GM12864 (cell line): ENCODE measurements at places on chromosomes 16 and 17.

- DNase-seq, result no peak
Measured at GRCh38 chr17:21474815-21475214, 98.7 kb downstream of the KCNJ12 start.

- DNase-seq, result no peak
Measured at GRCh38 chr16:70793851-70794502, 7.0 kb downstream of the VAC14 start.

DNA sequence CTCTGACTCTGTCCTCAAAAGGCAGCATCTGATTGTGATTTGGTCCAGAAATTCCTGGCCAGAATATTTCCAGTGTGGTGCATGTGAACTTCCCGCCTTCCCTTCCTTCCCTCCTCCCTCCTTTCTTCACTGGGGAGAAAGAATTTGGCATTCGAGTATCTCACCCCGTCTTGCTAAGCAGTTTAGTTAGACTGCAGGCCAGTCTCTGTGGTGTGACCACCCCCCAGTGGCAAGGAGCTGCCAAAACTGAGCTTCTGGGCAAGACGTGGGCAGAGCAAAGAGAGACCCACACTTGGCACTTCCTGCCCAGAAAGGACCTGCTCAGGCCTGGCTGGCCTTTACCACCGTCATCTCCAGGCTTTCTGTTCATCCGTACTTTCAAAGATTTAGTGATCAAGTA is 36.4 kb downstream of the SNX20 start:
- DNase-seq, result no peak

- no peak for DNase-seq
Measured at GRCh38 chr16:78396673-78397072, 297.2 kb downstream of the WWOX start.

DNA sequence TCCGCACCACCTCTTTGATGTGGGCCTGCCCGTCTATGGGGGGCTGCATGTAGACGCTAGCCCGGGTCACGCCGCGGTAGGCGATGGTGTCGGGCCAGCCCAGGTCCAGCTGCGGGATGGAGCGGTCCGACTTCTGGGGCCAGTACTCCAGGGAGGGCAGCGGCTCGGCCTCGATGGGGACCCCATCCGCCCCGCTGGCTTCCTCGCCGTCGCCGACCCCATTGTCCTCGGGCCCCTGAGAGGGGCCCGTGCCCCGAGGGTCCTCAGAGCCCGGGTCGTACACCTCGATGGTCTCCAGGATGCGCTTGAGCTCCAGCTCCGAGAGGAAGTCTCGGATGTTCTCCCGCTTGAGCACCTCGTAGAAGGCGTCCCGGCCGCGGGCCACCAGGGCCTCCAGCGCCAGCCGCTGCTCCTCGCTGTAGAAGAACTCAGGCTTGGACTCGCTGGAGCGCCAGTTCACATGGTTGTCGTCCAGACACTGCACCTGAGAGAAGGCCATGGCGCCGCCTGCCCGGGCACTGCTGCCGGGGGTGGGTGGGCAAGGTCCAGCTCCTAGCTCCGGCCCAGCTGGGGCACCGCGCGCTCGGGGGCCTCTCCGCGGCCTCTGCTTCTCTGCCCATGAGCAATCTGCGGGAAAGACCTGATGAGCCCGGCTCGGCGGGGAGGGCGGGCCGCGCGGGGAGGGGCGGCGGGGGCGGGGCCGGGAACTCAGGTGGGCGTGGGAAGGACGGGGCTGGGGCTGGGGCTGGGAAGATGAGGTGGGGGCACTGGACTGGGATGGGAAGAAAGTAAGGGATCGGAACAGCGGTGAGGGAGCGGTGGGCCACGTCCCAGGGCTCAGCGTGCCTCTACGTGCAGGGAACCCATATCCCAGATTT is 782 bp downstream of the FAM83G start:
- no peak for DNase-seq
